ENCODE measurements at places on chromosomes 16 and 17.

- peak; percentile 89 for DNase-seq
Measured at GRCh38 chr16:47037746-47038458, 64.4 kb upstream of the DNAJA2 start.

GRCh38 chr16:66900721-66901441 lies 17.8 kb downstream of the CDH16 start:
- no peak for DNase-seq

DNA sequence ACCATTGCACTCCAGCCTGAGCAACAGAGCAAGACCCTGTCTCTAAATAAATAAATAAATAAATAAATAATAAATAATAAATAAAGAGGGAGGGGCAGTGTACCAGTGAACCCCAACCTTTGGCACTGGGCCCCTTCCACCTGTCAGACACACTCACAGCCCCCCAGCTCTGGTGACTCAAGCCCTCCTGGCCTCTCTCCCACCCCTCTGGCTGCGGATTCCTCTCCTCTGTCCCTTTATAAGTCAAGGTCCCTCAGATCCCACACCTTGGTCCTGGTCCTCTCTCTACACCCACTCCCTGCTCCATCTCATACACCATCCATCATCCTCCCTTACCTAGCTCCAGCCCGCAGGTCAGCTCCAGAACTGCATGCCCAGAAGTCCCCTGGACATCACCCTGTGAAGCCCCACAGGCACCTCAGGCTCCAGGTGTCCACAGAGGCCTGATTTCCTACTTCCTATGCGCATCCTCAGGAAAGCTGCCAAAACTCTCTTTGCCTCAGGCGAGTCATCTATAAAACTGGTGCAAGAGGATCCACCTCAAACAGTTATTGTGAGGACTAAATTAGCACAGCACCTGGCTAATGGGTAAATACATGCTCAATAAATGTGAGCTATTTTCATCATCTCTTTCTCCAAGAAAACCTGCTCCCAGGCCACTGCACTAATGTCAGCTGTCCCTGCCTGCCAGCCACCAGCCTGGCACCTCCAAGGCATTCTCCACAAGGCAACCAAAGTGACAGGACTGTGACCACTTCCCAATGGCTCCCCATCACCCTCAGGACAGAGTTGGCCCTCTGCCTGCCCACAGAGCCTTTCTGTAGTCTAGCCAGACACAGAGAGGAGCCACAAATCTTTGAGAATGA lies 46.8 kb downstream of the BEAN1 start:
- no peak for DNase-seq

- DNase-seq: no peak
Measured at GRCh38 chr16:81770008-81770407, 9.1 kb upstream of the PLCG2 start.

DNA sequence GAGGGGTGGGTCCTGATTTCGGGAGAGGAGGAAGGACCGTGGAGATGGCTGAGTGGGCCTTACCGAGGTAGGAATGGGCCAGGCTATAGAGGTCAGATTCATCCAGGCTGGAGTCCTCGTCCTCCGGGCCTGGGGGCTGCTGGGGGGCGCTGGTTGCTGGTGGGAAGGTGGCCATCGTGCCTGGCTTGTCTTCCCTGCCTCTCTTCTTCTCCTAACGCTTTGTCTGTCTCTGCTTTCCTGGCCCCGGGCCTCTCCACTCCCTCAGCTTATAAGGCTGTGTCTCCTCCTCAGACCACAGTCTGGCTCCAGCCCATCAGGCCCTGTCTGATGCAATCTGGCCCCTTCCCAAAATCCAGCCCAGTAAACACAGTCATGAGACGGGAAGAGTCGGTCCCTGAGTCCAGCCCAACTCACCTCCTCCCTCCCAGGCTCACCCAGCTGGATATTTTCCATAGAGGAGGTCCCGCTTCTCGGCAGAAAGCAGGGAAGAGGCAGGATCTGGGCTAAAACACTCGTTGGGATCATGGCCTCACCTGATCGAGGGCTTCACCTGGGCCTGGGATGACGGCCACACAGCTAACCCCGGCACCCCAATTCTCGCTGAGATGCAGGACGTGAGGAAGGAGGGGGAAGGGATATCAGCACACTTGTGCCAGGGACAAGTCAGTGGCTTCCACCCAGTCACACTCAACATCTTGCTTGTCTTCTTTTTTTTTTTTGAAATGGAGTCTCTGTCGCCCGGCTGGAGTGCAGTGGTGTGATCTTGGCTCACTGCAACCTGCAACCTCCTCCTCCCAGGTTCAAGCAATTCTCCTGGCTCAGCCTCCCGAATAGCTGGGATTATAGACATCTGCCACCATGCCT lies at the start of gene NUPR1:
NUPR1 (minus strand) TSS at position 242 of the 864 bp plus-strand sequence; CDS start at position 175, 67 bp downstream.
- peak; percentile 85 for DNase-seq

- DNase-seq: no peak
Measured at GRCh38 chr17:78130090-78130436, 508 bp upstream of the TMC8 start.

DNA sequence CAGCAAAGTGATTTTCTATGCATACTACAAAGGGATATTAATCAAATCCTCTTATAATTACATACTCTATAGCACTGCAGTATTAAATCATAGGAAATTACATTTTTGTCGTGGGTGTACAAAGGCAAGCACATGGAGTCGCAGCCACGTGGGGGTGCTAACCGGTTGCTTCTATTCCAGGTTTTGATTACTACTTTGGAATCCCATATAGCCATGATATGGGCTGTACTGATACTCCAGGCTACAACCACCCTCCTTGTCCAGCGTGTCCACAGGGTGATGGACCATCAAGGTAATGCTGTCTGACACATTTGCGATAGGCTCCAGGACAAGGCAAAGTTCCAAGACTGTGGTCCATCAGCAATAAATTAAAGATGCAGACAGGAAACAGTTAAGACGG lies 60.1 kb downstream of the ARSG start:
- DNase-seq: peak; percentile 37

DNA sequence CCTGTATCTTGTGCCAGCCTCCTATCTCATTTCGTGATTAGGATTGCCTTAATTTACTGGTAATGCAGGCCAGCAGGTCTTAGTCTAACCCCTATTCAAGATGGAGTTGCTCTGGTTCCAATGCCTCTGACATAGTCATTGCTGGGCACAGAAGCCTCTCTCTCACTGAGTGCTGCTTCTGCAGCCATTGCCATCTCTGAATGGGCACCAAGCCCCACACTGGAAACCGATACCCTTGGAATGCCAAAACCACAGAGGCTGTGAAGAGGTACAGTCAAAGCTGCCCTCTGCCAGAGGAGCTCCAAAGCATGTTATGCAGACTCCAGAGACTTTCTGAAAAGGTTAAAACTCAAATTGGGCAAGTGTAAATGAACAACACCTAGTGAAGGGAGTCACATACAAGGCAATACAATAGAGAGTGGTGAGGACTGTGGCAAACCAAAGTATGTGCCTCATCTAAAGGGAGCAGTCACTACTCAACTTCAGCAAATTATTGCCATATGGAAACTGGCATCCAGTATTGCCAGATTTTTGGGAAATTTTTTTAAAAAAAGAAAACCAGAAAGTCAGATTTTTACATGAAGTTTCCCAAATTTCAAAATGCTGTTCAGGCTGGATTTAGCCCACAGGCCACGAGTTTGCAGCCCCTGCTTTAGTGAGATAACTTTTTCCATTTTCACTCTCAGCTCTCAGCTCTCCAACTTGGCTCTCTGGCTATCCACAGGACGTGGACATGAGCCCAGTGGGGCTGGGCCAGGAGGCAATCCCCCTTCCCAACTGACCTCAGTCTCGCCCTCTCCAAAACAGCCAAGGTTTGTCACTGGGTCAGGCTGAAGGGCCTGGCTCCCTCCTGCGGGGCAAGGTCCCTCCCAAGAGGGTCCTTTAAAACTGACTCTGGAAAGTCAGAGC lies 2.1 kb upstream of the MMP2 start:
- no peak for DNase-seq

DNA sequence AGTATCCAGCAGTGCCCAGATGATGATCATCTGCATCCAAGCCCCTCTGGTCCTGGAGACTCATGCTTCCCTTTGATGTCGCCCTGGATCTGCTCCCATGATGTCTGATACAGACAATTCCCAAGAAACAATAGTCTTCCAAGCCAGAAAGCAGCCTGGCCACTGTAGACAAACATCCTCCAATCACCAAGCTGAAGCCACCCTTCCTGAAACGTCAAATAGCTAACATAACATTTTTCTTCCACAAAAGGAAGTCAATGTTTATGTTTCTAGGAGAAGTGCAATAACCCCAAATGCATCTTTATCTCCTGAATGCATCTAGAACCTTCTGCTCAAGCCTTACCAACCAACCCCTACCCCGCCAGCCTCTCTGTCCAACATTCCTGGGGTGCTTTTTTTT lies 1.2 kb upstream of the DPEP2 start:
- DNase-seq: no peak

DNA sequence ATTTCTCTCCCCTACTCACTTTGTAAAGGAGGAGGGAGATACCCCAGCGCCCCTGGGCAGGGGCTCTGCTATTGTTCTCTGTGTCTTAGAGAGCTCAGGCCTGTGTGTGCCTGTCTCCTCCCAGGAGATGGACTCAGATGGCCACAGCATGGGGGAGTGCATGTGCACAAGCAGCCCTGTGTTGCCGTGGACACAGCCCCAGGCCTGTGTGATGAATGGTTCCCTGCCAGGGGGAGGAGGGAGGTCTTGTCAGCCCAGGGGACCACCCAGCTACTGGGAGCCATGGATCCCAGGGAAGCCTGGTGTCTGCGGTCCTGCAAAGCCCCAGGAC lies 26.3 kb downstream of the GINS2 start:
- no peak for DNase-seq

DNA sequence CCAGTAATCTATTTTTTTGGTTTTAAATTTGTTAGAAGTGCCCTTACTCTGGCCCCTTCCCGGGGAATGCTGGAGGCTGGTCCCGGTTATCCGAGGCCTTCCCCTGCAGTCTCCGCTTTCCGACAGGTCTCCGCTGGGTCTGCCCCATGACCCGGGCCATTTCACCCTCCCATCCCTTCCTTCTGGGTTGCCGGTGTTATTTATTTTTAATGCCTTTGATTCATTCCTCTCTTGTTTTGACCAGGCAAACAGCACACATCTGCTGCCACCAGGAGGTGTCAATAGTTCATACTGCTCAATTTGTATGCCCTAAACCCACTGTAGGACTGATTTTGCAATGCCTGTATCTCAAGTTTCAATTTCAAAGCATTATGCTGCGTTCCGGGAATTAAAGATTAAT lies 113.2 kb upstream of the IRX5 start:
- DNase-seq: peak; percentile 5

GRCh38 chr16:31488468-31489297 lies 5.8 kb downstream of the SLC5A2 start:
- no peak for DNase-seq

DNA sequence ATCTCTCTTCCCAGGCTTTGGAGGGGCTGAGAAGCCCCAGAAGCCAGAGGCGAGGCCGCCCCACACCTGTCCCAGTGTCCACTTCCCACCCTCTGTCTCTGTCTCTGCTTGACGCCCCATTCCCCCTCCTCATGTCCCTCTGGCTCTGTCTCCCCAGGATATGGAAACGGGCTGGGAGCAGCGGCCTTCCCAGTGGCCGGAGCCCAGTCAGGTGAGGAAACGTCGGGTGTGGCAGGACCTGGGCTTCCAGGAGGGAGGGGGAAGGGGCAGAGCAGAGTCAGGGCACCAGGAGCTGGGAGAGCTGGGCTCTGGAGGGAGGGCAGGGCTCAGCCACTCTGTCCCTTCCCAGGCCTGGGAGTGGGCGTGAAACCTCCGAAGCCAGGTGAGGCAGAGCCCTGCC lies 10.6 kb upstream of the PKMYT1 start:
- DNase-seq: no peak

DNA sequence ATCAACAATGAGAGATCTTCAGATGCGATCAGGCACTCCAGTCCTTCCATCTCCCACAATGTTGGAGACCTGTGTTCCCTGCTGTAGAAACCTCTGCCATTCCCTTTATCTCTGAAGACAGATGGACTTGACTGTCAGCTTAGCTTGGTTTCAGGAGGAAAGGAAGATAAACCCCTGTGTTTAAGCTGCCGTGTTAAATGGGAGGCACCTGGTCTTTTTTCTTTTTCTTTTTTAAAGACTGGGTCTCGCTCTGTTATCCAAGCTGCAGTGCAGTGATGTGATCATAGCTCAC lies 63.1 kb downstream of the USP22 start:
- DNase-seq: no peak

DNA sequence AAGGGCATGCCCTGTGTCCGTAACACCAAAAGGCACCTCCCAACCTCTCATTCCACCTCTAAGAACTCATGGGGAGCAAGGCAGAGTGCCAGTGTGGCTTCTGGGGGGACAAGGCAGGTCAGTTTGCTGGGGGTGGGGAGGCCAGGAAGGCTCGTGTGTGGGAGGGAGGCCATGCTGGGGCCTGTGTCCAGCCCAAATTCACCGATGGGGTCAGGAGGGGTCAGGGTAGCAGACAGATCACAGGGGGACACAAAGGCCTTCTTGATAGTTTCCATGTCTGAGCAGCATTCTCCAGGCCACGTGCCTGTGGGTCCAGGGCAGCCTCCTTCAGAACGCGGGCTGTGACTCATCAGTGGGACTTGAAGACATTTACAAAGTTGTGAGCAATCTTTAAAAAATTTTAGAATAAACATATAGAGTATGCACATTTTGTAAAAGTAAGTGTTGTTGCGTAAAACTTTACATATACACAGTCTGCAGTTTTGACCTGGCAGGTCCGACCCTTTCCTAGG lies 20.9 kb downstream of the SPACA3 start:
- peak; percentile 84 for DNase-seq

DNA sequence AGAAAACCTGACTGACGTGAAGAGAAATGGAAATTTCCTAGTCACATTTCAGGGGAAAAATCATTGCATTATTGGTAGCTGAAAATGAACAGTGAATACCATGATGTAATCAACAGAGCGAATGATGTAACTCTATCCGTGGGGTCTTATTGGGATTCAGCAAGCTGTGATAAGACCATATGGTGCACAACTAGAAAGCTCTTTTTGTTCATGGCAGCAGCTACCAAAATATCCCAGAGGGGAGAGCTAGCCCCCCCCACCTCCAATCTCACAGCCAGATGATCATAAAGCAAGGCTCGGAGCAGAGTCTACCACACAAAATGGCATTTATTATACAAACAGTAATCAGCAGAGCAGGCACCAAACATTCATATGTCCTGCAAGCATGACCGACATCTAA lies 22.2 kb upstream of the DNAH17 start:
- no peak for DNase-seq

DNA sequence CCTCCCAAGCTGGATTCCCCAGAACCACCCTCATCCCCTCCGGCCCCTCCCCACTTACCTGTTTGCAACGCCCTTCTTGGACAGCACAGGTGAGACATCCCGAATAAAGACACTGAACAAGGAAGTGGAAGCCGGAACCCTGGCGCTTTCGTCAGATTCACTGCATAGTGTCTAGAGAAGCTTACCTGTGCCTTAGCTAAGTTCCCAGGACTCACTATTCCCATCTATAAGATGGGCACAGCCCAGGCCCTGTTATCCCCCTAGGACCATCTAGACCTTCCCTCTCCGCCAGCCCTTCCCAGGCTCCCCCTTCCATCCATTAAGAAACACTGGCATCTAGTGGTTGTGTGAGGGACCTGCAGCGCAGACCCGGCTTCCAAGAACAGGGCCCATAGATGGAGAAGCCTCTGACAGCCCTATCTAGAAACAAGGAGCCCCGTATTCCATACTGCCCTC lies 26.9 kb upstream of the RPL38 start:
- DNase-seq: peak; percentile 74
